ENCODE measurements at places on chromosomes 6 and 20. TPM values are rescaled to one million over a fixed set of nuclear protein-coding genes. Genes with fewer than 3 reads are reported as not detected.

Gene RUNX2
- polyA plus RNA-seq: 0.80 TPM

- DNase-seq: no peak
Observed at GRCh38 chr20:17925141-17925939, 43.3 kb downstream of the SNX5 start.

DNA sequence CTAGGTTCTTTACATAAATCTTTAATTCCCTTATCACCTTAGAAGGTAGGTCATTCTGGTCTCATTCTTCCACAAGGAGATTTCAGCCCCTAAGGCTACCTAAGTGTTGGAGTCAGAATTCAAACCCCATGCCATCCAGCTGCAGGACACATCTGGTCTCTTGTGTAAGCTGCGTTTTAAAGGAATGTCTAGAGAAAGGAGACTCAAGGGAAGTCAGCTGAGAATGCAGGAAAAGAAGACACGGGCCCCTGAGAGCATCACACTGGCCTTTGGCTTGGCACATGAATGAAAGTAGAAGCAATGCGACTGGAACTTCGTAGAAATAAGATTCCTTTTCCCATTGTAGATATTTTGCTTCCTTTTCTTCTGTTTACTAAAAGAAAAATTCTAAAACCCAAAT is 76.7 kb upstream of the SYNJ2 start:
- peak; percentile 44 for DNase-seq

- DNase-seq: no peak
Observed at GRCh38 chr6:44099192-44099591, 28.1 kb downstream of the MRPL14 start.
